Right ventricle myocardium superior (tissue), 1 donor: ENCODE measurements at places on chromosomes 6 and 20. TPM values are rescaled to one million over a fixed set of nuclear protein-coding genes. Genes with fewer than 3 reads are reported as not detected.

- DNase-seq: peak; percentile 67
These were observed 1.4 kb downstream of the RREB1 start for GRCh38 chr6:7108964-7109836.

DNA sequence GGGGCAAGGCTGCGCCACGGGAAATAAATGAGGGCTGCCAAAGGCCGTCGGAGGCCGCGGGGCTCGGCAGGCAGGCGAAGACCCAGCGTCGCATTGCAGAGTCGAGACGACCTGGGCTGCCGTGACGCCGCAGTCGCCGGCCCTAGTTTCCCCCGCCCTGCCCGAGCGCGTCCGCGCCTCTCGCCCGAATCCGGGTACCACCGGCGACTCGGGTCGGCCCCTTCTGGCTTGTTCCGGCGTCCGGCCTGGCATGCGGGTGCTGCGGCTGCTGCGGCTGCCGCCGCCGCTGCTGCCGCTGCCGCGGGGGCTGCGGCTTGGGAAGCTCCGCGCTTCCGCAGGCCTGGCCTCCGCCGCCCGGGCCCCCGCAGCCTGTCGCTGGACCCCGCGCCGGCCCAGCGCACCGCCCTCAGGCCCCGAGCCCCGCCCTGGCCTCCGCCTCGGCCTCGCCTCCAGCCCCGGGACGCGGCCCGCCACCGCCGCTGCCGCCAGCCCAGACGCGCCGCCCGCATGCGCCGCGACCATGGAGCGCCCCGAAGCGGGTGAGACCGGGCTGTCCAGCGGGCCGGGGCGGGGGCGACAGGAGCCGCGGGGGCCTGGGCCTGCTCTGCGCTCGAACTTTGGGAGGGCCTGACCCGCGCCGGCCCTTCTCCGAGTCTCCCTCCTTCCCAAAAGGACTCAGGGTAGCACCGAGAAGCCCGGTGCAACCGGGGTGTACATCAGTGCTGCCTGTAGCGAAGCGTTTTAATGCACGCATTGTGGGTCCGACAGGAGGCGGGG, at the start of gene AKAP7:
AKAP7 (plus strand) TSS at position 224 of the 777 bp plus-strand sequence; CDS start at position 521, 297 bp downstream.
- peak; percentile 88 for DNase-seq

GRCh38 chr6:159110013-159110412, 59.2 kb upstream of the FNDC1 start:
- DNase-seq: no peak

DNA sequence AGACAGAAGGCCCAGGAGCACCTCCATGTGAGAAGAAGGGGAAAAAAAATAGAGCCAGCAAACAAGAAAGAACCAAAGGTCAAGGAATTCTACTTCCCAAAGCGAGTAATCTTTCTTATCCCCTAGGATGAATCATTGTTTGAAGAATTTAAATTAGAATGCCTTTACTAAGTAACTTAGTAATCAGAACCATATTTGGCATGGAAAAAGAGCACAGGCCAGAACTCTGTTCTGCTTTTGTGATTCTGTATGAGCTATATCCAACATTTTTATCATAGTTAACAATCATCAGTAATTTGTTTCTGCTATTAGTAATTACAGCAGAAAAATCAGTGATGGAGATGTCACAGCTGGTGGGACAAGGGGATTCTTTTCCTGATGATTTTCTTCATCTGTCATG, 228.8 kb upstream of the FAM83B start:
- no peak for DNase-seq

DNA sequence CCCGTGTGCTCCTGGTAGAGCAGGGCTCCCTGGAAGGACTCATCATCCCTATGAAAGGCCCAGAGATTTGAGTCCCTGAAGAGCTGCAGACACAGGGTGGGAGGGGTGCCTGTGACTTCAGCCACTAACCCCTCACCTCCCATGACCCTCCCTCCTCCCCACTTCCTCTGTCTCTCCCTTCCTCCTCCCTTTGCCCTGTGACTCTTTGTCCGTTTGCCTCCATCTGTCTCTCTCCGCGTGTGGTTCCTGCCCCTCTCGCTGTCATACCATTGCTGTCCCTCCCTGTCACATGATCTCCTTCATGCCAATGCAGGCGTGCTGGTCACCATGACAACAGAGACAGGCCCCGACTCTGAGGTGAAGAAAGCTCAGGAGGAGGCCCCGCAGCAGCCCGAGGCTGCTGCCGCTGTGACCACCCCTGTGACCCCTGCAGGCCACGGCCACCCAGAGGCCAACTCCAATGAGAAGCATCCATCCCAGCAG, 19.0 kb downstream of the EPB41L1 start:
- peak; percentile 51 for DNase-seq

DNA sequence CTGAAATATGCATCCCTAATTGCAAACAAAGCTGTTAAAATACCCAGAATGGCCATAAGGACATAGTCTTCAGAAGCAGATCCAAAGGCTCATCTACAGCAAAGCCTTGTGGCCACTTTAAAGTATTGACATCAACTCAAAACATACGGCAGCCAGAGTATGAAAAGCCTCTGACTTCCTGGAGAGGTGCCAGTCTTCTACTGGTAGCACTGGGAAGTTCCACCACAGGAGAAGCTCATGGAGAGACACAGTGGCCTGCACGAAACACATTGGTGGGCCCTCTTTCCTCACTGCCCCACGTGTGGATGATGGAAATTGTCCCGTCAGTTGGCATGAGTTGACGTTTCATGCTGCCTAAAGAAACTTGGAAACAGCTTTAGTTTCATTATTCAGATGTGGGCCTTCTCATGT, 202.6 kb upstream of the HEY2 start:
- no peak for DNase-seq

- DNase-seq: no peak
These were observed 108.8 kb upstream of the HEY2 start for GRCh38 chr6:125640441-125641150.

GRCh38 chr6:42152024-42152423, 9.6 kb upstream of the C6orf132 start:
- no peak for DNase-seq

Gene BYSL
- total RNA-seq: 9.0 TPM

Gene ASIP
- 18.9 TPM for total RNA-seq

Gene TBX18
- 5.5 TPM for total RNA-seq
